ENCODE measurements at places on chromosomes 1 and 21.
A peak's percentile ranks its signal among the peaks of the same experiment; 100 is the strongest.

- DNase-seq = no peak
These were observed 535.1 kb downstream of the DPYD start for GRCh38 chr1:97385536-97386277.

GRCh38 chr1:198919667-198920398 is 281.0 kb downstream of the PTPRC start:
- DNase-seq = no peak

- no peak for DNase-seq
These were observed 156.8 kb downstream of the ZBTB18 start for GRCh38 chr1:244207935-244208244.

GRCh38 chr1:178385662-178386061 is 111.1 kb downstream of the CLEC20A start:
- DNase-seq = no peak

DNA sequence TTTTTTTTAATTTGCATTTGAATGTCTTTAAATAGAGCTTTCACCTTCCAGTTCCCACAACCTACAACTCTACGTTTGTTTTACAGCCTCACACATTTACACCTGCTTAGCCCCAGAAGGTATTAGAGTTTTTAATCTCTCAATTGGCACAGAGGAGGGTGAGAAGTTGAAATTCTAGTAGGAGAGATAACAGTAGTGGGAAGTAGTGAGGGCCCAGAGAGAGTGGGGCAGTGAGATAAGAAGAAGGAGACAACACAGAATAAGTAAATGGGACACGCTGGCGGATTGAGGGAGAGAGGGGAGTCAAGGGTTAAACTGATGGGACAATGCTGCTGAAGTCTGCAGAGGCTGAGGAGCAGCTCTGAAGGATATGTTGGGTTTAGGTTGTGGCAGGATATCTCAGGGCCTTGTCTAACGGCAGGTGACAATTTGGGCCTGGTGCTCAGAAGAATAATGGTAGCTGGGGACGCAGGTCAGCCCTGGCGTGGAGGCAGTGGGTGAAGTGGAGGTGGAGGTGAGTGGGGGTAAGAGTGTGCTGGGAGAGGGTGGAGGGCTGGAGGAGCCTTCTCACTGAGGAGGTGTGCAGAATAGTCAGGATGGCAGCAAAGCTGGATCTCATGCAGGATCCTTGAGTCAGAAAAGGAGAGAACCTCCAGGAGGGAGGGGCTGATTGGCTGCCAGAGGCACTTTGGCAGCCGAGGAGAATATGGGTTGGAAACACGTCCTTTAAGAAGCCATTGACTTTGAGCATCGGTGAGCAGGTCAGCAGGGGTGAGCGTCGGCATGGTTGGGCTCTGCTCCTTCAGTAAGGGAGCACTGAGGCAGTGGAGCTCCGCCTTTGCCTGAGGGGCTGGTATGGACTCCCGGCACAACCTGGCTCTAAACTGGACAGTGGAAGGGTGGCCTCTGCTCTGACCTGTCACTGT is 72.9 kb downstream of the SYT6 start:
- no peak for DNase-seq

DNA sequence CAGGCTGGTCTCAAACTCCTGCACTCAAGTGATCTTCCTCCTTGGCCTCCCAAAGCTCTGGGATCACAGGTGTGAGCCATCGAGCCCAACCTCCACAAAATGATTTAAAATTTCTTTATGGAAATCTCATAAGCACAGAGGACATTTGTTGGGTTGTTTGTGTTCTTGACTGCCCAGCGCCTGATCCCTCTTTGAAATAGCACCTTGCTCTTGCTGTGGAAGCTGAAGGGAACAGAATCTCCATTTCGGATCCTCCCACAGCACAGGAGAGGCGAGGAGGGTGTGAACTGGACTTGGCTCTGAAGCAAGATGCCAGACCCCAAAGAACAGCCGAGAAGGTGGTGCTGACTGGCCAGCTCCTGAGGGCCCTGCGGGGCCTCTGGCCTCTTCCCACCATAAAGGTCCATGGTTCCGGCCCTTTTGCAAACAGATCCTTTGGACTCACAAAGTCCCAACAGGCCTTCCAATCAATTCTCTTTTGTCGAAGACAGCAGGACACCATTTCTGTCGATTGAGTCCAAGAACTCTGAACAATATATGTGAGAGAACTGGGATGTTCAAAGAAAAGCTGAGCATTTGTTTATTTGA is 45.6 kb upstream of the COA6 start:
- no peak for DNase-seq

GRCh38 chr21:38365521-38365920 is 108.7 kb downstream of the KCNJ15 start:
- DNase-seq = no peak

DNA sequence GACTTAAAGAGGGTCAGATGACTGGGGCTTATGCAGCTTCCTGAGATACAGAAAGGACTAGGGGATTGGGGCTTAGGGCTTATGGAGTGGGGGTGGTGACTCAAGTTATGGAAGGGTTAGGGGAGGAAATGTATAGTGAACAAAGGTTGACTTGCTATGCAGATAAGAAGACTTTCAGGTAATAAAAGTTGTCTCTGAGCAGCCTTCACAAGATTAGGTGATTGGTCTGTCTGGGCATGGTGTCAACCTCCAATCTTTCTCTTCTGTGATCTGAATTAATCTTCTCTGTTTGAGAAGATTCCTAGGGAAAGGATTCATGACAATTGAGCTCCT is 436.5 kb downstream of the SIPA1L2 start:
- DNase-seq = no peak

GRCh38 chr1:221308534-221309511 is 429.6 kb downstream of the HLX start:
- no peak for DNase-seq

GRCh38 chr1:106836708-106837107 is 219.8 kb upstream of the PRMT6 start:
- DNase-seq = no peak

- DNase-seq = no peak
These were observed 9.4 kb downstream of the TRIM45 start for GRCh38 chr1:117112047-117112717.

- no peak for DNase-seq
These were observed 5.8 kb downstream of the KCNJ10 start for GRCh38 chr1:160064164-160064563.

GRCh38 chr1:163444665-163445064 is 122.9 kb downstream of the NUF2 start:
- DNase-seq = no peak

DNA sequence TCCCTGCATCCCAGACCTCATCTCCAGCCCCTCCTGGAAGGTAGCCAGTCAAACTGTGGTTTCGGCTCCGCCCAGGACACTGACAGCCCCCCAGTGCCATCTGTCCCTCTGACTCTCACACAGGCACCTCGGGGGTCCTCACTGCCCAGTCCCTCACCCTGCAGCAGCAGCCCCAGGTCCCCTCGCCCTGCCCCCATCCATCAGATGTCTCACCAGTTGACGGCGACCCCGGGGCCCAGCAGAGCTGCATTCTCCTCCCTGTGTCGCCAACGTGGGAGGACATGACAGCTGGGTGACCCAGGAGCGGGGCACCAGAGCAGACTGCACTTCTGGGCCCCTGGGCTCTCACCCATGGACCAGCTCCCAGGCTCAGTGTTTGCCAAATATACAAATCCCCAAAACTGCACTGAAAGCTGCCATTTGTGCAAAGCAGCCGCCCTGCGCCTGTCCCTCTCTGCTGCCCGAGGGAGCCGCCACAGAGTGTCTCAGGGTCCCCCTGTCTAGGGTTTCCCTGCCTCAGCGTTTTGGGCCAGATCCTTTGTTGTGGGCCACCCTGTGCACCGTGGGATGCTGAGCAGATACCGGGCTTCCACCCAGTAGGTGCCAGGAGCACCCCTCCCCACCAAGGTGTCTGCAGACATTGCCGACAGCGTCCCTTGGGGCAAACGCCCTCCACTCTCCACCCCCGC is 48.2 kb downstream of the PRDM15 start:
- DNase-seq = no peak

DNA sequence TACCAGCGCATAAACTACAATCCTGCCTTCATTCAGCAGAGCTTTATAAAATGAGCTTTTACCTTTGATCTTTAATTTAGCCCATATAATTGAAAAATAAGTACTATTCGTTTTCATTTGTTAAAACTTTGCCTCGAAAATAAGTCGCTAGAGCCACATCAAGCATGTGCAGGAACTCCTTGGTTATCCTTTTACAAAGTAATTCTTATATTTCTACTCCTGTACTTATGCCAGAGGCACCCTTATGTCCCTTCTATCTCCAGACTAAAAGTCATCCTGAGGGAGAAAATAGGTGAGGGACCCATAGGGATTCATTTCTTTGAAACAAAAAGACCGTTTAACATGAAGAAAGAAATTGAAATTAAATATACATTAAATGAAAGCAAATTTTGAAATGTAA is 278.2 kb upstream of the C1orf105 start:
- DNase-seq = no peak

- no peak for DNase-seq
These were observed 25.8 kb upstream of the PIGC start for GRCh38 chr1:172469717-172470116.

- DNase-seq = no peak
These were observed 8.6 kb upstream of the ACTN2 start for GRCh38 chr1:236677641-236678235.

DNA sequence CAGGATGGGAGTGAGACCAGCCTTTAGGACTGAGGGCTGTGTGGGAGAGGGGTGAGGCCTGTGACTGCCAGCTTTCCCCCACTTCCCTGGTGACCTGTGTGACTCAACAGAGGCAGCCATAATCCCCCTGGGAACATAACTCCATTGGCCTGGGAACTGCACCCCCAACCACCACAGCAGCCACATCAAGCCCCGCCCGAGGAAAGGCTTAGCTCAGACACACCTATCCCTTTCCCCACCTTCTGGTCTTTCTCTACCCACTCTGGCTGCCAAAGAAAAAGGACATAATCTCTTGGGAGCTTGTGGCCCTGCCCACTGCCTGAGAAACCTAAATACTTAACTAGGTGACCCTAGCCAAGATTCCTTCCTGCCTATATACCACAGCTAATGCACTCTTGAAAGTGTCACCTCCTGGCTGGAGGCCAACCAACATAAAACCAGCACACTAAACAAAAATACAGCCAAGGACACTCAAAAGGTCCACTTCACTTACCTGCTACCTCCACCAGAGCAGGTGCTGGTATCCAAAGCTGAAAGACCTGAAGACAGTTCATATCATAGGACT is 406.6 kb upstream of the CAMK1G start:
- DNase-seq = no peak

- no peak for DNase-seq
These were observed 322 bp downstream of the TFB2M start for GRCh38 chr1:246565751-246566127.

GRCh38 chr1:19353596-19353995 is 41.5 kb downstream of the SLC66A1 start:
- DNase-seq = no peak

DNA sequence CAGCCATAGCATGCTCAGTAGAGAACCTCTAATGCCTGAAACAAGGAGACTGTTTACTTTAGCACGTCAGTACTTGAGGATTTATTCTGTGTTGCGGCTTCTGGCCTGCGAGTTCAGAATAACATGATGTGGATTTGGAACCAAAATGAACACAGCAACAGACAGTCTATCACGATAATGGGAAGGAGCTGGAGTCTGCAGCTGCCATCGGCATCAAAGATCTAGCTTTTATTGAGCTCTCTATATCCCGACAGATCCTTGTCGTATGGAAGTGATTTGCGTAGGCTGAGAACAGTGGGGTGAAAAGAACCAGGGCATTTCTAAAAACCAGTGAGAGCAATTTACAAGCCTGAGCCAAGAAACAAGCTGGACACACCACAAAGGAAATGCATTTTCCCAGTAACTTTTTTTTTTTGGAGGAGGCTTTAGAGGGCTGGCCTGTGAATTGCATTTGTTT is 294.2 kb downstream of the KIF26B start:
- peak; percentile 27 for DNase-seq

DNA sequence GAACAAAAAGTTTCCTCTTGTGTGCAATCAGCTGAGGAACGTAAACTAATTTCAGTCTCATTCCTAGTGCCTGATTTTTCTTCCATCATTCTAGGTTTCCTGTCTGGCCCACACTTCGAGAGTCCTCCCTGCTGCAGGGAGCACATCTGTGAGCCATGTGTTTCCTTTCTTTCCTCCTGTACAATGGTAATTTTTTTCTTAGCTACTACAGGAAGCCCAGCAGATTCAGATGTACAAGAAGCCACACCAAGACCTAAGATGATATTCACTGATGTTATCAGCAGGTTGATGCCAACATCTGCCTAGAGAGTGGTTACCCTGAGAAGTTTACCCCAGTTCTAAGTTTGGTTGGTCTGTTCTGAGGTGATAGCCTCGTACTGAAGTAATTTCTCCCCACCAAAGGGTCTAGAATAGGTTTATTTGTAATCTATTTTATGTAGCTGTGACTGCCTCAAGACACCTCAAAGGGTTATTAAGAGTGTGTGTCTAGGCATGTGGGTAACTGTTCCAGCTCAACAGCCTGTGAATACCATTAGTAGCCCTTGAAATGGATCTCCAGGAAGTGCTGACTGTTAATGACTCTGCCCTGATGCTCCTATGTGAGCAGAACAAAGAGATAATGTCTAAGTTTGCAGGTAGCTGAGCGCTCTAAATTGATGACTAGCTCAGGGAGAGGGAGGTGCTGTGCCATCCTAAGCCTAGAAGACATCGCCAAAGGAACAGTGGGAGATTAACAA is 31.7 kb upstream of the CLDN14 start:
- no peak for DNase-seq

- no peak for DNase-seq
These were observed 104.4 kb downstream of the NFIA start for GRCh38 chr1:61186753-61187152.

DNA sequence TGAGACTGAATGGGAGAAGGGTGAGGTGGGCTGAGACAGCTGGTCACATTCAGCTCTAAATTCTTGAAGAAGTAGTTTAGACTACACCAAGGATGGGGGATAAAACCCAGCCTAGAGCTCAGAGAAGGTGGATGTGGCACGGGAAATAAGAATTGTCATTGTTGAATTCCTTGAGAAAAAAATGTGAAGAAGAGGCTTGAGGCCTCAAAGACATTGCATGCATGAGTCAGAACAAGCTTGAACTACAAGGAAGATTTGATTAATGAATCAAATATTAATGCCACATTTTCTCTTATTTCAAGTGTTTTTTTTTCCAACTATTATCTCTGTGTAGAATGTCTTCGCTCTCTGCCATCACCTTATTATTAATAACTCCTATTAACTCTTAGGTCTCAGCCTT is 58.9 kb downstream of the MAP3K7CL start:
- no peak for DNase-seq

GRCh38 chr1:72280131-72280530 is 2.2 kb downstream of the NEGR1 start:
- DNase-seq = no peak

DNA sequence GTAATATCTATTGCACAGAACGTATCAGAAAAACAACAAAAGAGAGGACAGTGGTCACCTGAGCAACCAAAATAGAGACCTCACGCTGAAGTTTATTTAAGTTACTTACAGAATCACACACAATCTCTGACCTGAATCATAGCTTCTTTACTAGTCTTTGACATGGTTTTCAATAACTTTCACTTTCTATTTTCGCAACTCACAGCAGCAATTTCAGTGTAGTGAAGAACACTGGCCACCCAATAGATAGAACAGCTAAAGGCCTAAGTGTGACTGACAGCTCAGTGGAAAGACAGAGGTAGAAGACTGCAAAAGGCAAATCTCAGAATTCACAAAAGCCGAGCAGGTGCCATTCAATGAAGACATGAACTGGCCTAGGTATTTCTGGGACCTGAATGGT is 435.6 kb upstream of the CHRM3 start:
- no peak for DNase-seq
